ENCODE measurements at places on chromosomes 3 and 15.

DNA sequence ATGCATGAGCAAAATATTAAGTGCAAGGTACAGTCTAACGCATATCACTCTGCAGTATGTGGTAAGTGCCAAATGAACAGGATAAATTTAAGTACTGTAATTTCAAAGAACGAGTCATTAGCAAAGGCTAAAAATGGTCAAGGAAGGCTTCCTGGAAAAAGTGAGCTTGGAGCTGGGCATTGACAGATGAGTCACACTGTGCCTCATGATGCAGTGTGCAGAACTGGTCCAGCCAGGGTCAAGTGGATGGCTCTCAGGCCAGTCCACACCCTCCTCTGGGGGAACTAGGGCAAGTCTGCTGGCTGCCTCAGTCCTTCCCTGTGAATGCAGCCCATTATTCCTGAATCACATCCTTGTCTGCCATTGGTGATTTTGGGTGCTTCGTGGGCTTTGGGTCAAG is 76.3 kb downstream of the CACNA1D start:
- no peak for DNase-seq

DNA sequence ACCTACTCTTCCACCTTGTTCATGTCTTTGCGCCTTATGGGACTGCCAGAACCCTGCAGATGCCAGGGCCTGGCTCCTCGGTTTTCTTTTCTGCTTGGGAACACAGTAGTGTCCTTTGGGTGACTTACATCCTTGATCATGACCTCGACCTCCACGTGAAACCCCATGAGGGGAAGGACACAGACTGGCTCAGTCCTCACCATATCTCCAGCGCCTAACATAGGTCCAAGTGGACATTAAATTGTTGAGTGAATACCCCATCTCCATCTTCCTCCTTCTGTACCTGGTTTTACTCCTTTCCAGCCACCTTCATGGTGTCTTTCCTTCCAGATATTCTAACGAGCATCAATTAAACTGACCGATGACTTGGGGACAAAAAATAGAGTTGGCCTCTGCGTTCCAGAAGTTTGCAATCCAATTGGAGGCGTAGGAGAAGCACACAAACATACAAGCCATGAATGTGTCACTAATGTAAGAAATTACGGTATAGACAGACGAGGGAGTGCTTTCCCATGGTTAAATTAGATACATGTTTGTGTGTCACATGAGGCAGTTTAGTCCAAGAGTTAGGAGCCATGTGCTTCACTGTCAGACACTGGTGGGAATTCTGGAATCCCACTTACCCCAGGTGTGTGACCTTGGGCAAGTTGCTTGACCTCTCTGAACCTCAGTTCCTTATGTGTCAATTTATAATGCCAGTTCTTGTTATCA is 907 bp upstream of the HERC1 start:
- DNase-seq = no peak

DNA sequence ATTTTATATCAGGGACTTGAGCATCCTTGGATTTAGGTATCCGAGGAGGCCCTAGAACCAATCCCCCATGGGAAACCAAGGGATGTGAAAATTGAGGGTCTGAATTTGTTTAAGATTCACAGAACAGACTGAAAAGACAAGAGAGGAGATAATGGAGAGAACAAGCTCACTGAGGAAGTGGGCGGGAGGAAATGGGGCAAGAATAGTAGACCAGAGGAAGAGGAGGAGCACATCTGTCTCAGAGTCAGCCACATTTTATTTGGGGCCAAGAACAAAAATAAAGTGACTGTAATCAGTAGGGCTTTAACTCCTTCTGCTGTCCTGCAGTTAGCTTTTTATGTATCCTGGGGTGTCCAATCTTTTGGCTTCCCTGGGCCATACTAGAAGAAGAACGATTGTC is 63.8 kb downstream of the BLM start:
- DNase-seq = no peak

GRCh38 chr3:78951342-78951945 is 816.4 kb downstream of the ROBO1 start:
- no peak for DNase-seq

GRCh38 chr15:95874637-95875036 is 455.9 kb upstream of the NR2F2 start:
- no peak for DNase-seq

- no peak for DNase-seq
Observed at GRCh38 chr3:41652506-41652905, 309.4 kb downstream of the ULK4 start.

DNA sequence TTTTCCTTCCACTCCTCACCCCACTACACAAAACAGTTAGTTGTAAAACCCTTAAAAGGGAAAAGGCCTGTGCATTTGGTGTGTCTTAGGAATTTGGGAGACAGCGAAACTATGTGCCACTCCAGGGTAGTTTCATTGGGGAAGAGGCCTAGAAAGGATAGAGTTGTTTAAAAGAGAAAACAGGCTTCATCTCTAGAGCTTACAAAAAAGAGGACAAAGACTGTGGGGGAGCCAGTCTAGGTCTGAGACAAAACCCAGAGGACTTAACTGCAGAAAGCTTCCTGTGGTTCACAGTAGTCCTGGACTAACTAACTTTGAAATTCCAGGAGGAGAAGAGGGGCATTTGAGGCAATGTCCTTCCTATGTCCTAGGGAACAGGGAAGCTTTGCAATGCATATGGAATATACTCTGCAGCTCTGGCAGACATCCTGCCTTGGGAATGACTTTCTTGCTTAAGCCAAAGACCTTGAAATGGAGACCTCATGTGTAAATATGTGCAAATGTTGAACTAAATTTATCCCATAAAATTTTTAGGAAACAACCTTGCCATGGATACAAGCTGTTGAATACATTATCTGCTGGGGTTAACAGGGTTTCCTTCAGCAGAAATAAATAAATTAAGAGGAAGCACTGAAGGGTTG is 159.4 kb downstream of the LSAMP start:
- DNase-seq = no peak

GRCh38 chr3:173000553-173000952 is 140.5 kb downstream of the SPATA16 start:
- DNase-seq = no peak

- no peak for DNase-seq
Observed at GRCh38 chr15:63983061-63983711, 63.1 kb downstream of the DAPK2 start.

GRCh38 chr3:129836381-129837064 is 57.0 kb downstream of the TMCC1 start:
- no peak for DNase-seq

DNA sequence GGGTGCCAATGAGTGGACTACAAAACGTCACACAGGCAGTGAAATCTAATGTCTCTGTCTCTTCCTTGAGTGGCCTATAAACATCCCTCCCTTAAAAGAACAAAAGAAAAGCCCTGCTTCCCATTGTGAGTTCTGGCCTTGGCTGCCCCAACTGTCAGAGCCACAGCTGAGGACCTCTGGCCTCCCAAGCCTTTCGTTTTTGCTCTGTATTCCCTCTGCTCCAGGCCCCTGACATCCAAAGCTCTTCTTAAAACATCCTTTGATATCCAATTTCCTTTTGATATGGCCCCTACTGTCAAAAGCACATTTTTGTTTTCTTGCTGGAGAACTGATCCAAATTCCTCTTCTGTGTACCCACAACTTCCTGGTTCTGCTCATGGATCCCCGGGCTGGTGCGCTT is 126.8 kb downstream of the RORA start:
- no peak for DNase-seq

- no peak for DNase-seq
Observed at GRCh38 chr3:108190346-108190745, 31.9 kb downstream of the IFT57 start.

GRCh38 chr3:171747223-171747920 is 62.9 kb downstream of the PLD1 start:
- DNase-seq = no peak

- DNase-seq = no peak
Observed at GRCh38 chr15:79903626-79904025, 6.8 kb upstream of the MTHFS start.

- DNase-seq = no peak
Observed at GRCh38 chr15:78054966-78055365, 22.5 kb downstream of the TBC1D2B start.

- DNase-seq = no peak
Observed at GRCh38 chr15:31871887-31872281, 158.4 kb upstream of the CHRNA7 start.

GRCh38 chr3:112974178-112974517 is 755 bp downstream of the CD200R1 start:
- DNase-seq = no peak

- no peak for DNase-seq
Observed at GRCh38 chr3:46369675-46370132, 1.0 kb upstream of the CCR5 start.

- DNase-seq = no peak
Observed at GRCh38 chr3:73787620-73788019, 162.9 kb upstream of the PDZRN3 start.

DNA sequence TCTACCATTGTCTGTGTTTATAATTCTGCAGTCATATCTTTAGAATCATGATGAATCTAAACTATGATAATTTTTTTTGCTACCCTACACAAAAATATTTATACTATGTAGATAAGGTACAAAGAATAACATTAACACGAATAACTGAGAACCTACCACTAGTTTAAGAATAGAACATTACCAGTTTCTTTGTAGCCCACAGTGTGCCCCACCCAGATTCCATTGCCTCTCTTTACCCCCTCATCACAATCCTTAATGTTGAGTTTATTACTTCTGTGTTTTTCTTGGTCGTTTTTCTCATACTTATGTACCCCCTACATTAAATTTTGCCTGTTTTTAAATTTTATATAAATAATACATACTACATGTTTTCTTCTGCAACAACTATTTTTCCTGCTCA is 140.5 kb downstream of the BBX start:
- no peak for DNase-seq

GRCh38 chr3:54223063-54223462 is 100.7 kb downstream of the CACNA2D3 start:
- DNase-seq = no peak

DNA sequence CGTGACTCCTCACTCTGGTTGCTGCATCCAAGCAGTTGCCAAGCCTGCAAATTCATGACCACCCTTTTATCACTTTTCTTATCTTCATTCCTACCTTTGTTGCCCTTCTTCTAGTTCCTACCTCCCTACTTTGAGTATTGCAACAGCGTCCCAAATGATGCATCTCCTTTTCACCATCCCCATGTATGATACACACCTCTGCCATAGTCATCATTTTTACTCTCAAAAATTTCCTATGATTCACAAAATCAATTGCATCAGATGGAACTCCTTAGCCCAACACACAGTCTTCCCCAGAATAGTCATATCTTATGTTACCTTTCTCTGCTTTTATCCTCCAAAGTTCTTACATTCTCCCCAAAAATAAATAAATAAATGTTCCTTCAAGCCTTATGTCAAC is 262.6 kb downstream of the TBL1XR1 start:
- DNase-seq = no peak

GRCh38 chr3:43390255-43390588 is 103.9 kb downstream of the SNRK start:
- DNase-seq = no peak

DNA sequence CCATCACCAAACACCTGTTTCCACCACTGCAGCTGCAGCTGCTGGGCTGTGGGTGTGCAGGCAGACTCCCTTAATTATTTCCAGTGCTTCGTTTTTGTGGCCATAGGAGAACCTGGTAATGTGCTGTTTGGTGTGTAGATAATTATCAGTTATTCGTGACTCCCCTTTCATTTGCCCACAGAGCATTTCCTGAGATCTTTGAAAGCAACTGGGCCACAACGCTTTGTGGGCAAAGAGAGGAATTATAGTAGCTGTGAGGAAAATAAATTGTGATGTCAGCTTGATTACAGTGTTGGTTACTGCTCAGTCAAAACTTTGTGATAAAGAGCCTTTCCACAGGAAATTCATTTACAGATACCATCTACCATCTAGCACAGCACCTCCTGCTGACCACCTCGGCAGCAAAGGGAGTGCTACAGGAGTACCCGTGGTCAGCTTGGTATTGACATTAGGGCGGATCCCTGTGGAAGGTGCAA is 193.3 kb upstream of the SLCO3A1 start:
- no peak for DNase-seq

DNA sequence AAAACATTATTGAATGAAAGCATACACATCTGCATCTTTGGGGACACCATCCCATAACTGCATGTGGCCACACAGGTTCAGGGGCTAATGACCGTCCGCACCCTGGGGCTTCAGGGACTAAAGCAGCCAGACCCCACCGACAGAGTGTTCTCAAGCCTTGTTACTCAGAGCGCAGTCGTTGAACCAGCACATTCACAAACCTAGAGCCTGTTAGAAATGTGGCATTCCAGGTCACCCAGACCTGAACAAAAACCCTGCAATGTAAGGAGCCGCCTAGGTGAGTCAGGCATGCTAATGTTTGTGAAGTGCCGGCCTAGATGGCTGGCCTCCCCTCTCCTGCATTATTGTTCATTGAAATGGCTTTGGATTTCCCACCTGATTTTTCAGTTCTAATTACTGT is 52.3 kb upstream of the HACD2 start:
- peak; percentile 44 for DNase-seq

DNA sequence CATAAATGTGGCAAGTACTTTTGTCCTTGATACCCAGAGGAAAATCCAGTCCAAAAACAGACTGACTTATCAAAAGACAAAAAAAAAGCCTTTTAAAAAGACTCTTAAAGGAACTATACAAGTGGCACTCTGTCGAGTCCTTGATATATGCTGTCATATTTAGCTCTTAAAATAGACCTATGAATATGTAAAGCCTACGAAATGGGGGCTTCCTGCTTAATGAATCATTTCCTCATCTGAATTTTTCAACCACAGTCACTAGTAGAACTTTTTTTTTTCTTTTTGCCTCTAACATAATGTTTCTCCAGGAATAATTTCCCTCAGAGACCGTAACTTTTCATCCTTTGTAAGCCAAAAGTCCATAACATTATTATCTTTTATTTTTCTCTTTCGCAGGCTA is 95.8 kb downstream of the P3H2 start:
- no peak for DNase-seq

- peak; percentile 63 for DNase-seq
Observed at GRCh38 chr3:36843065-36844051, 79.0 kb upstream of the DCLK3 start.

- no peak for DNase-seq
Observed at GRCh38 chr15:28096411-28096669, 2.8 kb downstream of the OCA2 start.

GRCh38 chr3:196499061-196499460 is 4.5 kb downstream of the RNF168 start:
- no peak for DNase-seq

DNA sequence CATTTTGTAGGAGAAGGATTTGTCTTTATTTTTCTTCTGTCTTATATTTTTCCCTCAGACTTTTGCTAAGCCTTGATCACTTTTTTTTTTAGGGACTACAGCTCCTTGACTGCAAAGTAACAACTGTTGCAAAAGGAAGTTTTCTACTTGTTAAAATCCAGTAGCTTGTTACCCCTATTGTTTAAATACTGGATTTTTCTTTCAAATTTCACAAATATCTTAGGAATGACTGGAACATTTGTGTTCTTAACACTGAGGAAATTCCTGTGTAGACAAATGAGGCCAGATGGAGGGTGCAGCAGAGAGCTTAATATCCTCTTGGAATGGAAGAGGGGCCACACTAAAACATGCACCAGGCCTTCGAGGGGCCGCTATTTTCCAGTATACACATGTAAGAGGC is 3.2 kb upstream of the PGPEP1L start:
- DNase-seq = no peak

GRCh38 chr3:17336291-17336690 is 406.1 kb downstream of the TBC1D5 start:
- DNase-seq = no peak

- no peak for DNase-seq
Observed at GRCh38 chr3:167030082-167030725, 349.9 kb downstream of the ZBBX start.

All from NT2/D1 (cell line).